ENCODE measurements at places on chromosomes 5 and 9.

DNA sequence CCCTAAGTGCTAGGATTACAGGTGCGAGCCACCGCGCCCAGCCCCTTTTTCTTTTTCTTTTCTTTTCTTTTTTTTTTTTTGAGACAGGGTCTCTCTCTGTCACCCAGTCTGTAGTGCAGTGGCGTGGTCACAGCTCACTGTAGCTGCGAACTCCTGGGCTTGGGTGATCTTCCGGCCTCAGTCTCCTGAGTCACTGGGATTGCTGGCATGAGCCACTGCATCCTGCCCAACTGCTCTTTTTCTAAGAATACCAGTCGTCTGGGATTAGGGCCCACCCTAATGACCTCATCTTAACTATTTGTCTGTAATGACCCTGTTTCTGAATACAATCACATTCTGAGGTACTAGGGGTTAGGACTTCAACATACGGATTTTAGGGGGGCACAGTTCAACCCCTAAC is 34.1 kb upstream of the NANS start:
- DNase-seq, result no peak

- no peak for DNase-seq
Measured at GRCh38 chr9:125436613-125437443, 175.2 kb downstream of the GAPVD1 start.

DNA sequence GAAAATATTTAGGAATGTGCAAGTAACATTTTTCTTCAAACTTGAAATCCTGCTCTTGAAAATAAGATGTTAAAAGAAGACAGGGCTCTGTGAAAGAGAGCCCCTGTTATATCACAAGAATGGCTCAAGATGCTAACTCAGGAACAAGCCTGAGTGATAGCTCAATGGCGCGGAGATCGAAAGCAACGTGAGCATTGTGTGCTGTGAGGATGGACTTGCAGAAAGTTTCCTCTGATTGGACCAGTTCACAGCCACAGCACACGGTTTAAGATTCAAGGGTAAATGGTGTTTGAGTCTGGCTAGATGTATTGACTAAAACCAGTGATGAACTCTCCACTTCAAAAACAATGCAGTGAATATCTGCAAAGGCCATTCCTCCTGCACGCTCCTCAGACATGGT is 2387.0 kb downstream of the MAT2B start:
- no peak for DNase-seq

- no peak for DNase-seq
Measured at GRCh38 chr5:56760723-56761122, 54.6 kb upstream of the MAP3K1 start.

GRCh38 chr5:116730706-116731105 is 156.1 kb upstream of the SEMA6A start:
- no peak for DNase-seq

DNA sequence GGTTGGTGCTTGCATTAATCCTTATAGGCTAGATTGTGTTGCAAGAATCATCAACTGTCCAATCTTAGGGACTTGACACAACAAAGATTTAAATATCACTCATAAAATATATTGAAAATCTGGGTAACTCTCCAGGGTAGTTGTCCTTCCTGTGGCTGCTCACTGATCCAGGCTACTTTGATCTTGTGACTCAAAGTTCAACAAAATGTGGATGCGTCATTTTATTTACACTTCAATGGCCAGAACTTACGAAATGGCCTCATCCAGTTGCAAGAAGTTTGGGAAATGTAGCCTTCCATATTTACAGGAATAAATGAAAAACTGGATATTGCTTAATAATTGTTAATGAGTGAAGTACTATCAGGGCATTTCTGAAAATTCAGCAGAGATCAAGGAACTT is 235.5 kb upstream of the ACTBL2 start:
- DNase-seq, result no peak

DNA sequence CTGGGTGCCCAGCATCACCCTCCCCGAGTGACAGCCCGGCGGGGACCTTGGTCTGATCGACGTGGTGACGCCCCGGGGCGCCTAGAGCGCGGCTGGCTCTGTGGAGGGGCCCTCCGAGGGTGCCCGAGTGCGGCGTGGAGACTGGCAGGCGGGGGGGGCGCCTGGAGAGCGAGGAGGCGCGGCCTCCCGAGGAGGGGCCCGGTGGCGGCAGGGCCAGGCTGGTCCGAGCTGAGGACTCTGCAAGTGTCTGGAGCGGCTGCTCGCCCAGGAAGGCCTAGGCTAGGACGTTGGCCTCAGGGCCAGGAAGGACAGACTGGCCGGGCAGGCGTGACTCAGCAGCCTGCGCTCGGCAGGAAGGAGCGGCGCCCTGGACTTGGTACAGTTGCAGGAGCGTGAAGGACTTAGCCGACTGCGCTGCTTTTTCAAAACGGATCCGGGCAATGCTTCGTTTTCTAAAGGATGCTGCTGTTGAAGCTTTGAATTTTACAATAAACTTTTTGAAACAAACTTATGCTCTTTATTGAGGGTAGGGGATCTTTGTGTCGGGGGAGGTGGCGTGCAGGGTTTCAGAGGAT is 1.3 kb downstream of the GADD45G start:
- peak; percentile 43 for DNase-seq

DNA sequence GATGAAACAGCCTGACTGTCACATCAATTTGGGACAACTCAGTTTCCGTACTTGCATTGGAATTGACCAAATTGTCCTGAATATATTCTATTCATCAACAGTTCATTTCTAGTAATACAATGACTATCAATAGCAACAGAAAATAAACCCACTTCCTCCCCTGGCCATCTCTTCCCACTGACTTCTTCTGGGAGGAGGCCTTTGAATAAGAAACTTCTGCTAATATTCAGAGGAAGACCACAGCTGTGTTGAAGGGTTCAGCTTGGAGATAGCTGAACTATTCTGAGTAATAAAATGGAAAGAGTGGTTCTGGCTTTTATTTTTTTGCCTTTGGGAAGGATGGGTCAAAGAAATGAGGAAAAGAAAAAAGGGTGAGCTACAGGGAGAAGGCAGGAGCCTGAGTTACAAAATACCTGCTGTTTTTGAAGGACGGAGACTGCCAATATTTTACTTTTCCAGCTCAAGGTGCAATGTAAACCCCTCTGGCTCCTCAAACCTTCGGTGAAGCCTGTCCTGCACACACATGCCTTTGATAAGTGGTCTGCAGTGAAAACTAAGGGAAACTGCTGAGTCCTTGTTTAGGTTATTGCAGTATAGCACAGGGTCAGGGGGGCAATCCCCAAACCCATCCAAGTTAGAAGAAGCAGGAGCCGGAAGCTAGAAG is 29.9 kb downstream of the FYB1 start:
- no peak for DNase-seq

DNA sequence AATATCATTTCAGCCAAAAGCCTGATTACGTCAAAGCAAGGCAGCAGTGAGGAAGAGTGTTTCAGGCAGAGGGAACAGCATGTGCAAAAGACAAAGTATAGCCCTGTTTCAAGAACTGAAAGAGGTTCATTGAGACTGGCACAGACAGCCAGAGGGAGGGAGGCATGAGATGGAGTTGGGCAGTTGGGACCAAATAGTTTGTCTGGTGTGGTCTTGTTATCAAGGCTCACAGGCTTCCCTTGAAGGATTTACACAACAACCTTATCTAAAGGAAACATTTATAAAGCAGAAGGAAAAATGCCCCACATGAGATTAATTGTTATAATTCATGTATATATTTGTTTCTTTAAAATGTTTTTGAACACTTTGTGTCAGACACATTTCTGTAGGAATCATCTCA is 253.3 kb downstream of the DMAC1 start:
- peak; percentile 74 for DNase-seq

DNA sequence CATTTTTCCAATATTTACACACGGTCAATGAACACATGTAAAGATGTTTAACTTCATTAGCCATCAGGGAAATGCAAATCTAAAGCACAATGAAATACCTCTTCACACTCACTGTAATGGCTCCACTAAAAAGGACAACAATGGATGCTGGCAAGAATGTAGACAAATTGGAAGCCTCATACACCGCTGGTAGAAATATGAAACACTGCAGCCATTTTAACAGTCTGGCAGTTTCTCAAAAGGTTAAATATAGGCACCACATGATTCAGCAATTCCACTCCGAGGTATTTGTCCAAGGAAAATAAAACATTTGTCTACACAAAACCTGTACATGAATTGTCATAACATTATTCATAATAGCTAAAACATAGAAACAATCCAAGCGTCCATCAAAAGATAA is 20.0 kb downstream of the RNF145 start:
- no peak for DNase-seq

DNA sequence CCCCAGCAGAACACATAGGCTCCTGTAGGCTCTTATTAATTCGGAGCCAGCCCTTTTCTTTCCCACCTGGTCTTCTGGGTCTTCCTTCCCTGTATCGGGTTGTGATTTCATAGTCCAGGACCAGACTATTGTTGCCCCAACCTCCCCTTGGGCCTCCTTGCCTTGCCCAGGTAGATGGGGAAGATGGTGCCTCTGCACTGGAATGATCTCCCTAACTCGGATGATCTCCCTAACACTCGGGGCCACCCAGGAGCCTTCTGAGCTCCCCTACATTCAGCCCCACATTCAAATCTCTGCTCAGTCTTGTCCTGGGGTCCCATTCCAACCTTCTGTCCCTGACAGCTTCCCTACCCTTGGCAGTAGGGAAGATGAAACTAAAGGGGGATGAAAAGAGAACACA is 2.7 kb upstream of the IRF1 start:
- no peak for DNase-seq

DNA sequence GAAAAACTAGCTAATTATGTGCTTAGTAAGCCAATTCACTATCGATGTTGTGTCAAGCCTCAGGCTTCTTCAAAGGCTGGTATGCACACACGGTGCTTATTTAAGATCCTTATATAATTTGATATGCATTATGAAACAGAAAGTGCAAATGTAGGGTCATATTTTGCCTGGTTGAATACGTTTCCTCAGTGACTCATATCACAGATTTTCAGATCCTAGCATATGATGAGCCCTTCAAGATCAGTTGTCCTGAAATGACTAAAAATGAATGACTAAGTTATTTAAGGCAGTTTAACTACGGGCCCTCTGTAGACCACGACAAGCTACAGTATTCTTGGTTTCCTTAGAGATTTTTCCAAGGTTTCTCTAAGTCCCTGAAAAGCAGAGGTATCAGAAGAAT is 778.3 kb downstream of the PRELID2 start:
- no peak for DNase-seq

GRCh38 chr9:83413367-83413766 is 124.8 kb downstream of the FRMD3 start:
- DNase-seq, result no peak

GRCh38 chr5:116686438-116686837 is 111.8 kb upstream of the SEMA6A start:
- no peak for DNase-seq

DNA sequence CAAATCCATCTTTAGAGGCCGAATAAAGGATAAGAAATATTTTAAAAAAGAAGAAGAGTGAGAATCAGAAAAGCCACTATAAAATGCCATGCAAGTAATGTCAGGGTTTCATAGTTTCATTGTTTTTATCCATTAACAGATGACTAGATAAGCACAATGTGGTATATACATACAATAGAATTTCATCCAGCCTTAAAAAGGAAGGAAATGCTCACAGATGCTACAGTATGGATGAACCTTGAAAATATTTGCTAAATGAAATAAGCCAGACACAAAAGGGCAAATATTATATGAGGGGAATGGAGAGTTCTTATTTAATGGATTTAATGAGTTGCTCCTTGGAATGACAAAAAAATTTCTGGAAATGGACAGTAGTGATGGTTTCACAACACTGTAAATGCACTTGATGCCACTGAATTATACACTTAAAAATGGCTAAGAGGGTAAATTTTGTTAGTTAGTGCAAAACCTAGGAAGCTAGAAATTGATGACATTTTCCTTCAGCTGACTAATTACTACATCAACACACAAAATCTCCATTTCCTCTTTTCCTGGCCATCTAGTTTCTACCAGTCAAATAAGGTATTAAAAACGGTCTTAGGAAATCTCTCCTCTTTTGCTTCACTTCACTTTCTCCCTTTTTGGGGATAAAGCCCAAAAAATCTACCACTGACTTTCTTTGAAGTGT is 86.6 kb downstream of the GNA14 start:
- no peak for DNase-seq

GRCh38 chr5:54741711-54742110 is 224.2 kb downstream of the SNX18 start:
- DNase-seq, result no peak

GRCh38 chr5:8458038-8458383 is 589.1 kb downstream of the MTRR start:
- DNase-seq, result peak; percentile 2

DNA sequence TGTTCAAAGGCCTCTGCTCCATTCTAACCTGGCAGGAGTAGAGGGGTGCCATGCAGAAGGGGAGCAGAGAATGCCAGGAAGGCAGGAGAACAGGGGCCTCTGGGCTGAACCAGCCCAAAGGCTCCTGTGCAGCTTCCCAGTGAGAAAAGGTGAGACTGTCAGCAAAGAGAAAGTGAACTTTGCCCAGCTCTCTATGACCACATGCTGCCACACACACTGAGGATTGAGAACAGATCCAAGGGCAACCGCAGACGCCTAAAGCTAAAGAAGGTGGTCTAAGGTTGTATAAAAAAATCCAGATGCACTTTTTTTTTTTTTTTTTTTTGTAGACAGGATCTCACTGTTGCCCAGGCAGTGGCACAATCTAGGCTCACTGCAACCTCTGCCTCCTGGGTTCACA is 51.4 kb downstream of the ALDH7A1 start:
- no peak for DNase-seq

GRCh38 chr9:80928697-80929096 is 760.6 kb downstream of the TLE1 start:
- no peak for DNase-seq

- no peak for DNase-seq
Measured at GRCh38 chr9:68728731-68729130, 23.7 kb downstream of the PIP5K1B start.

GRCh38 chr5:95048628-95049027 is 236.3 kb downstream of the MCTP1 start:
- peak; percentile 80 for DNase-seq
